ENCODE measurements at places on chromosomes 5 and 9.

- no peak for DNase-seq
Observed at GRCh38 chr5:74560245-74560644, 80.3 kb downstream of the ENC1 start.

DNA sequence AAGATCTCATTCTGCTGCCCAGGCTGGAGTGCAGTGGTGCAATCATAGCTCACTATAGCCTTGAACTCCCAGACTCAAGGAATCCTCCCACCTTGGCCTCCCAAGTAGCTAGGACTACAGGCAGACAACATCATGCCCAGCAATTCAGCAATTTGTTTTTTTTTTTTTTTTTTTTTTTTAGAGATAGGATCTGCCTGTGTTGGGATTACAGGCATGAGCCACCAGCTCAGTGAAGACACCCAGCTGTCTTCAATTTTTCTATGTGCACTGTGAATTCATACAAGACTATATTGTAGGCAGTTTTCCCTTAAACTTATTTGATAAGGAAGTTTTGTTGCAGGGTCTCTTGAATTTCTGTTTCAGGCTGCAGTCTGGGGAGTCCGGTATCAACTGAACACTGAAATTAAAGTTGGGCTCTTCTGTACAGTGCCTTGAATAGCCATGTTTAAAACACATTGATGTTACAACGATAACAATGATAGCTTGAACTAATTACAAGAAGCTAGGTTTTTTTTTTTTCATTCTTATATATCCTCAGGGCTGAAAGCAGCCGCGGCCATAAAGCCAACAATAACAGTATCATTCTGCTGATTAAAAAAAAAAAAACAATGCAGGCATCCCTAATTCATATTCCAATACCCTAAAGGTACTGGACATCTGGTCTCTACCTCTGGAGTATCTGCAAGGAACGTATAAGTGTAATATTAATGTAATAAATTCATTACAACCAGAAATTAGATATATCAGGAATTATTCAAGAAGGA is 63.5 kb downstream of the MPDZ start:
- no peak for DNase-seq

GRCh38 chr5:175872287-175873087 is 1.1 kb downstream of the CPLX2 start:
- DNase-seq, result peak; percentile 88

DNA sequence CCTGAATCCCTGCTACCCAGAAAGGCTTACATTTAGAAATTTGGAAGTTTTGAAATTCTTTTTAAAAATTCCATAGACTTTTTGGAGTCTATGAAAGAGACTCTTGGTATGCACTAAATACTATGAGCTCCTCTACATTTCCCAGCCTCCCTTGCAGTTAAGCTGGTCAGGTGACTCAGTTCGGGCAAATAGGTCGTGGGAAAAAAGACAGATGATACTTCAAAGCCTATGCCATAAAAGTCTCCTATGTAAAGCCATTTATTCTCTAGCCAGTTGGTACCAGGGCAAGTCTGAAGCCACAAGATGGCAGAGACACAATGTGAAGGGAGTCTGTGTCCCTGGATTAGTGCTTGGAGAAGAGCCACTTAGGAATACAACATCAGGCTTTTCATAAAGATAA is 101.8 kb downstream of the BOD1 start:
- DNase-seq, result no peak

DNA sequence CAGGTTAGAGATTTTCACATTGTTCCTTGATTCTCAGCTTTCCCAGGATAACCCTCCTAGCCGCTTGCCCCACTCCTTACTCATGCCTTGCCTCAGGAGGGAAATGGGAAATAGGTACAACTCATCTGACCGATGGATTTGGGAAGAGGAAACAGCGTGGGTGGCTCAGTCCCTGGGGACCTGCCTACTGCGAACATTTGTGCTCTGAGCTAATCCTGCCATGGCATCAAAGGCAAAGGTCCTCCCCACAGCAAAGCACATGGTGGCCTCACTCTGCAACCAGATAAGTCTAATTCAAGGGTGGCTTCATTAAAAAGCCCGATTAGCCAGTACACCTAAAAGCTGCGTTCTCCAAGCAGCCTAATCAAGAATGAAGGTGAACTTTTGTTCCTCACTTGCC is 82.4 kb upstream of the ADRA1B start:
- DNase-seq, result no peak

DNA sequence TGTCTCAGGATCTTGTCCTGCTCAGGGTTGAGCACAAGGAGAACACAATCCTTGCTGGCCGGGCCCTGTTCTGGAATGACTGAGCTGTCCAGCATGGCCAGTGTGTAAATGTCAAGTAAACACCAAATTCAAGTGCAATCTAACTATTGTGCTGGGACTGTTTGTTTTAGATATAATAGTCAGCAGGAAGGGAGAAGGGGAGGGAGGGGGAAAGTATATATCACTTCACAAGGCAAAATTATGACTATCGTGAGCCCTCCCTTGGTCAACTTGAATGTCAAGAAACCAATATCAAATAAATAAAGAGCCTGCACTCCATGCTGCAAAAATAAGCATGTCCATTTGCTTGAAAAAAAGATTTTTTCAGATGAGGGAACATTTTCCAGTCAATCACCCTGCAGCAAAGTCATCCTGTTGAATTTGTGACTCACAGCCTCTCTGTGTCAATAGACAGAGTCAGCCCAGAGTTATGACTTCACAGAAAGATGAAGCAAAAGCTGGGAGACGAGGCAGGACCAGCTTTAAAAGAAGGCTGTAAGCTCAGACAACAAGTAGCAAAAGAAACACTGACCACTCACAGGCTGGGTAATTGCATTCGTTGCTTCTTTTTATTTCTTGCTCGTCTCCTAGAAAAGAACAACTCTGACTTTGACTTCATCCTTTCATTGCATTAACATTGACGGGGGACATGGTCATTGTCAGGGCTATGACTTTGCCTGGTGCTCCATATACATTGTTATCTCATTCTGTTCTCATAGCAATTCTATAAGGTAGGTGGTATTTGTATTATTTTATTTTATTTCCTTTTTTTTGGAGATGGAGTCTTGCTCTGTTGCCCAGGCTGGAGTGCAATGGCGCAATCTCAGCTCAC is 15.3 kb upstream of the KLF4 start:
- no peak for DNase-seq

DNA sequence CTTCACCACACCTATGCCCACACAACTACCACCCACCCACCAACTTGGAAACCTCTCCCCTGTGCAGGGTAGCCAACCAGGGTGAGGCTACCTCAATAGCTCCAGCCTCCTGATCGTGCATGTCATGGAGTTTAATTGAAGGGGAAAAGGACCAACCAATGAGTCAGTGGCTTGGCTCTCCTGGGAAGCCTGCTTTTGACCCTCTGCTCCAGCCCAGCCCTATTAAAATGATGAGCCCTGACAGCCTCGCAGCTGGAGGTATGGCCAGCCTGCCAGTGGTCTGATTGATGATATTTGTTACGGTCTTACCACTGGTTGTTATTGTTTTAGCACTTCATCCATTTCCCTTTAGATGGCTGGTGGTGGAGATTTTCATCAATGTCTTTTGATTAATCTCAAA is 280.4 kb downstream of the SH3GL2 start:
- DNase-seq, result no peak

DNA sequence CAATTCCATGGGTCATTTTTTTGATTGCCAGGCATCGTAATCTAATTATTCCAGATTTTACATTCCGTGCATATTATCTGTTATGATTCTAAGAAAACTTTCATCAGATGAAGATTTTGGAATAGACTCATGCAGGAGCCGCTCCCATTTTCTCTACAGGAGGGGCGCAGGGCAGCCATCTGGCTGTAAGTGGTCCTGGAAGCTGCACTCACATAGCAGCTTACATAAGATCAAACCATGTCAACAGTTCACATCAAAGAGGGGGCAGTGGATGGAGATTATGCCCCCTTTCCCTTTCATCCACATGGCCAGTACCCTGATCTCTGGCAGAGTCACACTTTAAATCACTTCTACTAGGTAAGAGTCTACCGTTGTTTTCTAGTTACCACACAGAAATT is 73.3 kb upstream of the PCA3 start:
- DNase-seq, result no peak

- no peak for DNase-seq
Observed at GRCh38 chr9:100021931-100022330, 76.9 kb downstream of the ERP44 start.

DNA sequence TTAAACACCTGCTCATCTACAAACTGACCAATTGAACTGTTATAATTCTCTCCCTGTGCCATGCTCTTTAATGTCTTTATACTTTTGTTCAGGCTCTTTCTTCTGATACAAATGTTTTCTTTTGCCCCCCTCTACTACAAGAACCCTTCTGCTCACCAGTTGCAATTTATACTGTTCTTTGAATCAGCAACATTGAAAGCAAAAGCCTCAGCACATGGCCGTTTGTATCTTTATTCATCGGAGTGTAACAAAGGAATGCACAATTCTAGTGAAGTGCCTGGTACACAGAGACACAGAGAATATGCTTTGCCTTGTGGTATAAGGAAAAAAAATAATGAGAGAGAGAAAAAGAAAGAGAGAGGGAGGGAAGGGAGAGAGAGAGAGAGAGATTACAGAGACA is 547.1 kb downstream of the CDH12 start:
- DNase-seq, result no peak

GRCh38 chr9:97519441-97519970 is 18.0 kb downstream of the TMOD1 start:
- no peak for DNase-seq

DNA sequence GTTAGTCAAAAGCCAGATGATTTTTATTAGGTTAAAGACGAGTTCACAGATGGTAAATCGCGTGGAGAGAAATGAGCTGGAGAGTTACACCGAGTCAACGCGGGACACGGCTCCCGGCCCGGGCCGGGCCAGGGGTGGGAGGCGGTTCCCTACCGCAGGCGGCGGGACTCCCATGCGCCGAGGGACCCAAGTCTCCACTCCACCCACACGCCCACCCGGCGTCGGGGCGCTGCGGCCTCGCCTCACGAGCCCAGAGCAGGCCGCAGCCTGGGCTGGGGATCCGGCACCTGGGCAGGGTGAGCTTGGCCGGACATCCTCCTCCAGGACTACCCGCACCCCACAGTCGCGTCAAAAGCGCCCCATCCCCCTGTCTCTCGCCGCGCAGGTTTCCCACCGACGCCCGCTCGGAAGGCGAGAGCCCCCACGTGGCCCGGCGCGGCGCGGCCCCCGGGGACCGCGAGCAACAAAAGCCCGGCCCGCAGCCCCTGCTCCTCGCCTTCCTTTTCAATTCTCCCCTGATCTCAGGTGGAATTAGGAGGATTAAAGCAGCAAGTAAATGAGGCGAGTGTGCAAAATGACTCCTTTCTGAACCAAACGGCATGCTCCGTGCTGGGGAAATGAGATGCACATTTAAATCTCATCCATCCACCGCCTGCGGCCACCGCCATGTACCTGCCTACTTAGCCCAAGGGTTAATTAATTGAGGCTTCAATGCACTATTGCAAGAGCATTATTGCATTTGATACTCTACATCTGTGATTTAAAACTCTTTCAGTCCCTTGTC is 196.5 kb upstream of the TBCA start:
- peak; percentile 33 for DNase-seq

GRCh38 chr9:121917375-121918335 is 175.5 kb downstream of the TTLL11 start:
- DNase-seq, result no peak

DNA sequence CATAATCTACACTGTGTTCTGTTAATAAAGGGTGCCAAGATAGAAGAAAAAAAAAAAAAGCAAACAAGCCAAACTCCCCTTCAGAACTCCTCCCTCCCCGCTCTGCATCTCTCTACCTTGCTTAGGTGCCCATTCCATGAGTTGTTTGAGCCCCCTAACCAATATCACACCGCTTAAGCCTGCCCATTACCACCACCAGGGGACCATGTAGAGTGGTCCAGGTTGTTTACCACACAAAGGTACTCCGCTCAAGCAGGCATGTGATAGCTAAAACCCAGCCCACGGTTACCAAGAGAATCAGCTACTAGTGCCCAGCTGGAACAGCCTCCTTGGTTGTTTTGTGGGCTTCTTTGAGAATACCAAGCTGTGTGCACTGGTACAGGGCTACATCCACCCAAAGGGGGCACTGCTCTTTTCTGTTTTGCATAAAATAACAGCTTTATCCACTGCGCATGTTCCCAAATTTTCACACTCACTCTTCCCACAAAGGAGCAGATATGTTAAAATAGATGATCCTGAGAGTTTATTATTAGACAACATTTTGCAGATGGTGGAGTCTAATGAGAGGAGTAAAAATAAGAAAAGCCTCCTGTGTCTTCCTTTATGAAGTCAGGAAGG is 304.1 kb downstream of the DEPDC1B start:
- DNase-seq, result no peak

DNA sequence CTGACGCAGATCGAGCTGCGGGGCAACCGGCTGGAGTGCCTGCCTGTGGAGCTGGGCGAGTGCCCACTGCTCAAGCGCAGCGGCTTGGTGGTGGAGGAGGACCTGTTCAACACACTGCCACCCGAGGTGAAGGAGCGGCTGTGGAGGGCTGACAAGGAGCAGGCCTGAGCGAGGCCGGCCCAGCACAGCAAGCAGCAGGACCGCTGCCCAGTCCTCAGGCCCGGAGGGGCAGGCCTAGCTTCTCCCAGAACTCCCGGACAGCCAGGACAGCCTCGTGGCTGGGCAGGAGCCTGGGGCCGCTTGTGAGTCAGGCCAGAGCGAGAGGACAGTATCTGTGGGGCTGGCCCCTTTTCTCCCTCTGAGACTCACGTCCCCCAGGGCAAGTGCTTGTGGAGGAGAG is 4.6 kb upstream of the PHYHD1 start:
- DNase-seq, result no peak
